Stimulated activated CD8-positive, alpha-beta memory T cell treated with anti-CD3 and anti-CD28 coated beads, Interleukin-7, amount 100 ng/mL, for 48 hours (primary cell): ENCODE measurements at places on chromosomes 2 and 18.

- no peak for DNase-seq
These were observed 365.2 kb downstream of the AKAIN1 start for GRCh38 chr18:4831791-4832375.

DNA sequence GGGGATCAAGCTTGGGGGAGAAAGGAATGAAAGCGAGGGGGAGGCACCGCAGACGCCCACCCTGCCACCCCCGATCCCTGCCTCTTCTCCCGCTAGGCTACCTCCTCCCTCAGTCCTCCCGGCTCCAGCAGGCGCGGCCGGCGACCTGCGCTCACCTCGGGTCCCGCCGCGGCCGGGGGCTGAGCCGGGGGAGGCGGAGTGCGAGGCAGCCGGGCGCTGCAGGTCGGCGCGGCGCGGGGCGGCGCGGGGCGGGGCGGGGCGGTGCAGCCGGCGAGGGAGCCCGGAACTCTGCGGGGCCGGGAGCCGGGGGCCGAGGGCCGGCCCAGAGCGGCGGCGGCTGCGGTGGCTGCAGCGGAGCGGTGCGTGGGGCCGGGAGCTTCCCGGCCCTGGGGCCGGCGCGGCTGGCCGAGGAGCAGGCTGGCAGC is 477 bp downstream of the ACVR1 start:
- DNase-seq = no peak

- no peak for DNase-seq
These were observed 52.5 kb downstream of the TMEM18 start for GRCh38 chr2:624551-625347.

- DNase-seq = no peak
These were observed 220.5 kb upstream of the RAB6C start for GRCh38 chr2:129758784-129759471.

- DNase-seq = no peak
These were observed 24.2 kb upstream of the C2orf42 start for GRCh38 chr2:70214953-70215549.

GRCh38 chr2:183465048-183465447 is 340.8 kb downstream of the NUP35 start:
- no peak for DNase-seq

DNA sequence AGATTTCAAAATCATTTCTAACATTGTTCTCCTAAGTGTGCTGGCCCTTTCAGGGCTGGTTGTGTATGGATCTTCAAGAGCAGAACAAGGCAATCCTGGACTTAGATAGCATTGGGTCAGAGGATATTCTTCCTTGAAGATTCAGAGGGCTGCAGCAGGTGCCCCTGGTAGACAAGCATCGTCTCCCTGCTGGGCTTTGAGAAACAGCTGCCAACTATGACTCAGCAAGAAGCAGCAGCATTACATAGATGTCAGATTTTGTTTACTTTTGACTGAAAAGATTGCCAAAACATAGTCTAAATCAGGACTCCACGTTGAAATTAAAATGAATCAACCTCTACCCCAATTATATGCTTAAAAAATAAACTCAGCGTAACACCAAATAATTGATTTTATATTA is 618.8 kb downstream of the SOCS6 start:
- DNase-seq = no peak

GRCh38 chr2:30860003-30860725 is 52.9 kb upstream of the CAPN13 start:
- no peak for DNase-seq
